GM23338 (cell line): ENCODE measurements at places on chromosomes 1 and 21.

DNA sequence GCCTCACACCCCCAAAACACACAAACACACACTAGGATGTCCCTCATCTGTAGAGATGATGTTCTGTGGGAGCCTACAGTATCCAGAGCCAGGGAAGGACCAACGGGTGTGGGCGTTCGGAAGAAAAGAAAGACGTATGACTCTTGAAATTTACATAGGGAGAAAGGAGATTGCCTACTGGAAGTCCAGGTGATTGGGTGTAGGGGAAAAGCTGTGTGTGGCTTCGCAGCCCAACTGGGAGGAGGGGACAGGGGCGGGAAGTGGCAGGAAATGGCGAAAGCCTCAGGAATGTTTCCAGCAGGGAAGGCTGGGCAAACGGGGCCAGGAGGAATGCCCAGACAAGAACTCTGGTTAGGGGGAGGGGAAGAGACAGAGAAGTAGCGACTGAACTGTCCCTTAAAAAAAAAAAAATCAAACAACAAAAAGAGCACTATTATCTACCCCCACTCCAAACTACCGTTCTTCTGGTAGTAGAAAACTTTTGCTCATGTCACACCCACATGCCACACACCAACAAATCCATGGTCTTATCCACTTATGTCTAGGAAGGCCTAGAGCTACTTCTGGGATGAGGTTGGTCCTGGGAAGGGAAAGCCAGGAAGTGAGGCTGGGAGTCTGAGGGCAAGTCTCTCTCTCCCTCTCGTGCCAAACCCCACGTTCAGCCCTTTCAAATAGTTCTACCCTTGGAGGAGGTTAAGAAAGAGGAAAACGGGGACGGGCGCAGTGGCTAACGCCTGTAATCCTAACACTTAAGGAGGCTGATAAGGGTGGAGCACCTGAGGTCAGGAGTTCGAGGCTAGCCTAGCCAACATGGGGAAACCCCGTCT, 1.8 kb upstream of the CKS1B start:
- peak; percentile 98 for DNase-seq
- peak overlapping the region; percentile 82 for H3K4me3 ChIP-seq
- no peaks in the 10 kb centered on the region for H3K27me3 ChIP-seq
- H3K4me1 ChIP-seq = peaks cover 34% of the 10 kb centered on the region
- peaks cover 2% of the 10 kb centered on the region; the same call in 1 of the 2 replicates for H3K36me3 ChIP-seq
- H3K27ac ChIP-seq = peak overlapping the region; percentile 100

GRCh38 chr1:67749263-67749843, 64.4 kb downstream of the GADD45A start:
- peak; percentile 80 for DNase-seq
- H3K4me3 ChIP-seq = peak overlapping the region; percentile 18; the same call in 1 of the 2 replicates
- H3K36me3 ChIP-seq = no peaks in the 10 kb centered on the region
- peaks cover 13% of the 10 kb centered on the region; the same call in 1 of the 2 replicates for H3K27me3 ChIP-seq
- peaks cover 62% of the 10 kb centered on the region for H3K4me1 ChIP-seq

DNA sequence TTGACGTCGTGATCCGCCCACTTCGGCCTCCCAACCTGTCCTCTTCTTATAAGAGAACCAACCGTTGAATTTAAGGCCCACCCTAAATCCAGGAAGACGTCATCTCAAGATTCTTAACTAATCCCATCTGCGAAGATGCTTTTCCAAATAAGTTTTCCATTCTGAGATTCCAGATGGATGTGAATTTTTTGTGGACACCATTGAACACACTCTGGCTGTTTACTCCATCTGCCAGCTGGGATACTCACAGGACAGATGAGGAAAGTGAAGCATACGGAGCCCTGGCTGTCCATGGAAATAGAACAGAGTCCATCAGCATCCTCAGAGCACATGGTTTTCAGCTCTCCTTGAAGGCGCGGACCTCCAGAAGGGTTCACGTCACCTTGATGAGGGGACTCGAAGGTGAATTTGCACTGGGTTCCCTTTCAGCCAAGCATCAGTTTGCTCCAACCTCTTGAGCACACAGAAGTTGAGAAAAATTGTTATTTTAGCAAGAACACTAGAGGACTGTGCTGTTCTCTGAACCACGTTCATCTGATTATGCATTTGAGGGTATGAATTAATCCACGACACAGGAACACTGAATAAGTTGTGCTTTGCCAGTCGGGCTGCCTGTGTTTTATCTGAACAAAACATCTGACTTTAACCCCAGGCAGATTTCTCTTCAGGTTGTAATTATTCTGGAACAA, 68.6 kb downstream of the KAZN start:
- H3K36me3 ChIP-seq = no peaks in the 10 kb centered on the region
- H3K4me3 ChIP-seq = no peak overlapping the region
- H3K27ac ChIP-seq = no peak overlapping the region
- peaks cover 10% of the 10 kb centered on the region for H3K4me1 ChIP-seq

- no peaks in the 10 kb centered on the region for H3K36me3 ChIP-seq
- H3K4me1 ChIP-seq = no peaks in the 10 kb centered on the region
- H3K27ac ChIP-seq = no peak overlapping the region
- DNase-seq = peak; percentile 10
- no peaks in the 10 kb centered on the region for H3K27me3 ChIP-seq
These were observed 30.2 kb upstream of the DDX59 start for GRCh38 chr1:200699871-200700270.

DNA sequence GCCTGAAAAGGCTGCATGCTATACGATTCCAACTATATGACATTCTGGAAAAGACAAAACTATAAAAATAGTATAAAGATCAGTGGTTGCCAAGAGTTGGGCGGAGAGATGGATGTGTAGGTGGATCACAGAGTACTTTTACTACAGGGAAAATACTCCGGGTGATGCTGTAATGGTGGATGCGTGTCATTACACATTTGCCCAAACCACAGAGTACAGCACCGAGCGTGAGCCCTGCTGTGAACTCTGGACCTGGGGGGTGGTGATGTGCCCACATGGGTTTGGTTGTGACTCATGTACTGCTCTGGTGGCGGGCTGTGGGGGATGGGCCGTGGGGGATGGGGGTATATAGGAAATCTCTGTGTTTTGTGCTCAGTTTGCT, 162.7 kb upstream of the COL6A1 start:
- peaks cover 4% of the 10 kb centered on the region for H3K4me1 ChIP-seq
- no peak overlapping the region for H3K4me3 ChIP-seq
- no peak for DNase-seq

DNA sequence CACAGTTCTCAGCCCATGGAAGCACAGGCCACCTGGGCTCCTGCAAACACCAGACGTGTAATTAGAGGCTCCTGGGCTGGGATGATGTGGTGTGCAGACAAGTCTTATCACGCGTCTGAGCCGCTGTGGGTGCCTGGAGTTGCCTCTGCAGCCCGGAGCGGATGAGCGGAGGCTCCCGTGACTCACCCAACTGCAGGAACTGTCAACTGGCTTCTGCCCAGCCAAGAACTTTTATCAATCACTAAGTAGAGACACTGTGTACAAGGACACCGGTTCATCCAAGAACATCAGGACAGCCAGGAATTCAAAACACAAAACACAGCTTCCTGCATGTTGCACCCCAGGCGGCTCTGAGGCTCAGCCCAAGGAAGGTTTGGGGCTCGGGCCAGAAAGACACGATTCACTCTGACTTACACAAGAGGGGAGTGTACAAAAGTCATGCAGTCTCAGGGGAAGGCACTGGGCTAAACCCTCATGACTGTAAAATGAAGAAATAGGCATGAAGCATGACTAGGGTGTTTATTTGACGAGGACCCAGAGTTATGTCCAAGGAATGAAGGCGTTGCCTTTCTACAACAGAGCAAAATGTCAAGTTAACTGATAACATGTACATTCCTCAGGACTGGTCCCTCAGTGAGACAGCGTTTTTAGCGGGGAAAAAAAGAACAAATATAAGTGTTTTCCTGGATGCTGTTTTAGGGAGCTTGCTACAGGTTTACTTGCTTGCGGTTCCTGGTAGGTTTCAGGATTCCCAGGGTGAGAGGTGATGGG, 21.1 kb downstream of the ERRFI1 start:
- peaks cover 40% of the 10 kb centered on the region for H3K4me1 ChIP-seq
- H3K4me3 ChIP-seq = no peak overlapping the region
- H3K27ac ChIP-seq = peak overlapping the region; percentile 82

DNA sequence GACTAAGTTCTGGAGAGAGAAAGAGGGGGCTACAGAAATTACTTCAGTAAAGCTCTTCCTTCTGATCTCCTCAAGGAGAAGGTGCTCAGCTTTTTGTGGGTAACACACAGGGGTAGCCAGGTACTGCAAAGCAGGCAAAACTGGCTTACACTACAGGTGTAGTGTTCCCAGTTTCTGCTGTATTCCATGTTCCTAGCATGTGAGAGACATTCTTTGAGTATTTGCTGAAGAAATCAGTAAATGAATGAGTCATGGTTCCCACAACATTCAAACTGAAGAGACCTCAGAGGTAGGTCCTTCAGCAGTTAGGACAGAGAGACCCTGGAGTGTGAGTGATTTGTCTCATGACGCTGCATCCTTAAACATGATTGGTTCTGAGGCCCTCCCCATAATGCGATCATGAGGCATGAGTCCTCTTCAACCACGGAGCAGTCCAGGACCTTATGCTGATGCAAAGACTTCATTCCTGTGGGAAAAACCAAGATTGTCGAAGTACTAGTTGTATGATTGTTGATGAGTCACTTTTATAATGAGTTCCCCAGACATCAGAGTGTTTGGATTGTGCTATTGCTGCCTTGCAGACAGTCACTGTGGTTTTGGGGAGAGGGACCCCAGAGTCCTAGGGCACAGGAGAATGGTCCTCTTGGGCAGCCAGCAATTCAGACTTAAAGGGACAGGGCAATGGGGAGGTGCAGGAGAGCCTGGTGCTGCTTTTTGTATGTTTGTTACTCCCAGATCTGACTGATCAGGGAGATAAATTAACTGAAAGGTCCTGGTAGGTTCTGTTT, 2.7 kb upstream of the OR10J4 start:
- no peaks in the 10 kb centered on the region for H3K36me3 ChIP-seq
- H3K4me1 ChIP-seq = no peaks in the 10 kb centered on the region
- no peaks in the 10 kb centered on the region for H3K27me3 ChIP-seq
- H3K27ac ChIP-seq = no peak overlapping the region

- no peak overlapping the region for H3K4me3 ChIP-seq
- H3K4me1 ChIP-seq = peaks cover 36% of the 10 kb centered on the region
- DNase-seq = no peak
These were observed 76.0 kb upstream of the PPM1J start for GRCh38 chr1:112790920-112791722.

GRCh38 chr1:107135463-107135862, 5.4 kb upstream of the NTNG1 start:
- H3K36me3 ChIP-seq = no peaks in the 10 kb centered on the region
- DNase-seq = peak; percentile 82
- H3K4me1 ChIP-seq = peaks cover 13% of the 10 kb centered on the region
- H3K27ac ChIP-seq = no peak overlapping the region
- peaks cover 9% of the 10 kb centered on the region; the same call in 1 of the 2 replicates for H3K27me3 ChIP-seq

DNA sequence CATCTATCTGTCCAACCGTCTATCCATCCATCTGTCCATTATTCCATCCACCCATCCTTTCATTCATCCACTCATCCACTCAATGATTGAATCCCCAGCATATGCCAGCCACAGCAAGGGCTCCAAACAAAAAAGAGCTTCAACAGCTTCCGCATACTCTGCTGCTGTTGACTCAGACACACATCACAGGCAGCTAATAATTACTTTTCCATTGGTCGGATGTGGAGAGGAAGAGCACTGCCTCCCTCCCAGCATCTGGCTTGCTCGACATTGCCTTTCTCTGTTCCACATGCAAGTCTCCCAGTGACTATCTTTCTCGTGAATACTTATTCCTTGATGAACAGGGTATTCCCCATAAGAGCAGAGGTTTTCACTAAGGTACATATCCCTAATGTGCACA, 176.5 kb downstream of the HIVEP3 start:
- H3K27ac ChIP-seq = no peak overlapping the region
- no peaks in the 10 kb centered on the region for H3K36me3 ChIP-seq
- H3K4me3 ChIP-seq = no peak overlapping the region
- H3K4me1 ChIP-seq = no peaks in the 10 kb centered on the region

GRCh38 chr1:26417111-26417759, 6.6 kb downstream of the LIN28A start:
- peak overlapping the region; percentile 46 for H3K4me3 ChIP-seq
- H3K4me1 ChIP-seq = peaks cover 75% of the 10 kb centered on the region
- DNase-seq = peak; percentile 96
- H3K27ac ChIP-seq = peak overlapping the region; percentile 100
- no peaks in the 10 kb centered on the region for H3K27me3 ChIP-seq
- H3K36me3 ChIP-seq = peaks cover 35% of the 10 kb centered on the region

GRCh38 chr1:209733409-209734192, 22.3 kb upstream of the TRAF3IP3 start:
- H3K4me1 ChIP-seq = no peaks in the 10 kb centered on the region
- no peaks in the 10 kb centered on the region for H3K27me3 ChIP-seq
- no peak for DNase-seq
- no peak overlapping the region for H3K4me3 ChIP-seq
- no peaks in the 10 kb centered on the region for H3K36me3 ChIP-seq

DNA sequence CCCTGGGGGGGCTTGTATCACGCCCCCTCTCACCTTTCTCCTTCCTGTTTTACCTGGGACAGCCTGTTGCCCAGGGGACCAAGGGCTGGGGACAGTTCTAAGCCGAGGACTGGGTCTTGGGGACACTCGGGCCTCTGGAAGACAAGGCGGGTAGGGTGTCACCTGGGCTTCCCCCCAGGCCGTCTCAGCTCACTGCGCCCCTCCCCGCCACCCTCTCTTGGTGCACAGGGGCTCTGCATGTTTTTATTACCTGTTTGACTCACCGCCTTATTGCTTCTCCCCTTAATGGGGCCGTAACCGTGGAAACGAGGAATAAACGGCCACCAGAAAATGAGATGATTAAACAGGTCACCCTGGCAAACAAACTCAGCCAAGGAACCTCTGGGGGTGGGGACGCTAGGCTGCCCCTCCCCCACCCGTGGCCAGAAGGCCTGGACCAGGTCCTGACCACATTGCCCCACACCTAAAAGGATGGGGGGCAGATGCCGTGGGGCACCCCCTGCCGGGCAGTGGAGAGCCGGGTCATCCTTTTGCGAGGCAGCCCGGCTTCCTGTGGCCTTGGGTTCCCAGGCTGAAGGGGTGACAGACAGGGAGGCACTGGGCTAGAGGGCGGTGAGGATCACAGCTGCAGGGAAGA, 109.9 kb downstream of the CASZ1 start:
- 0 out of 2 replicates have a peak overlapping the region, but pooled peaks have one; percentile 39 for H3K27ac ChIP-seq
- H3K4me1 ChIP-seq = peaks cover 28% of the 10 kb centered on the region
- no peaks in the 10 kb centered on the region for H3K27me3 ChIP-seq

GRCh38 chr1:11757047-11757446, 4.9 kb upstream of the C1orf167 start:
- H3K4me1 ChIP-seq = no peaks in the 10 kb centered on the region; the same call in 1 of the 2 replicates
- H3K27ac ChIP-seq = no peak overlapping the region
- H3K36me3 ChIP-seq = no peaks in the 10 kb centered on the region
- no peak overlapping the region for H3K4me3 ChIP-seq

GRCh38 chr1:201155354-201155753, 1.1 kb upstream of the TMEM9 start:
- H3K4me1 ChIP-seq = 0 out of 2 replicates have a peak, but pooled peaks cover 11% of the 10 kb centered on the region
- H3K4me3 ChIP-seq = no peak overlapping the region
- DNase-seq = no peak
- H3K36me3 ChIP-seq = peaks cover 16% of the 10 kb centered on the region
- H3K27me3 ChIP-seq = no peaks in the 10 kb centered on the region
